T-cell (primary cell): ENCODE measurements at places on chromosomes 2 and 18. TPM values are rescaled to one million over a fixed set of nuclear protein-coding genes. Genes with fewer than 3 reads are reported as not detected.

The TANC1 gene
- total RNA-seq = 0.26 TPM

DNA sequence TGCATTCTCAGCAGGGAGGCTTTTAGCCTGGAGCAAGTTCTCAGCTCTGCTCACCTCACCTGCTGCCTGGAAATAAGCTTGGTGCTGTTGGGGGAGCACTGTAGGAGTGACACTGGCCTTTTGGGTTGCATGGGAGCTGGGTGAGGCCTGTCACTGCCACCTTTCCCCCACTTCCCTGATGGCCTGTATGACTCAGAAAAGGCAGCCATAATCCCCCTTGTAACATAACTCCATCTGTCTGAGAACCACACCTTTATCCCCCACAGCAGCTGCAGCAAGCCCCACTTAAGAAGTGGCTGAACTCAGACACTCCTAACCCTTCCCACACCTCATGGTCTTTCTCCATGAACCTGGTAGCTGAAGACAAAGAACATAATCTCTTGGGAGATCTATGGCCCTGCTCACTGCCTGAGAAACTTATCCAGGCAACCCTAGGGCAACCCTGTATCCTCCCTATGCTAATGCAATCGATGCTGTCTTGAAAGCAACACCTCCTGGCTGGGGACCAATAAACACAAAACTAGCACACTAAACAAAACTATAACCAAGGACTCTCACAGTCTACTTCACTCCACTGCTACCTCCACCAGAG, 258.9 kb upstream of the OSR1 start:
- no peak for DNase-seq

- DNase-seq = no peak
These were observed 3.7 kb downstream of the QPCT start for GRCh38 chr2:37348155-37348554.

The HES6 gene
- total RNA-seq = 1.9 TPM

GRCh38 chr2:37125416-37125815, 31.4 kb downstream of the EIF2AK2 start:
- DNase-seq = no peak

DNA sequence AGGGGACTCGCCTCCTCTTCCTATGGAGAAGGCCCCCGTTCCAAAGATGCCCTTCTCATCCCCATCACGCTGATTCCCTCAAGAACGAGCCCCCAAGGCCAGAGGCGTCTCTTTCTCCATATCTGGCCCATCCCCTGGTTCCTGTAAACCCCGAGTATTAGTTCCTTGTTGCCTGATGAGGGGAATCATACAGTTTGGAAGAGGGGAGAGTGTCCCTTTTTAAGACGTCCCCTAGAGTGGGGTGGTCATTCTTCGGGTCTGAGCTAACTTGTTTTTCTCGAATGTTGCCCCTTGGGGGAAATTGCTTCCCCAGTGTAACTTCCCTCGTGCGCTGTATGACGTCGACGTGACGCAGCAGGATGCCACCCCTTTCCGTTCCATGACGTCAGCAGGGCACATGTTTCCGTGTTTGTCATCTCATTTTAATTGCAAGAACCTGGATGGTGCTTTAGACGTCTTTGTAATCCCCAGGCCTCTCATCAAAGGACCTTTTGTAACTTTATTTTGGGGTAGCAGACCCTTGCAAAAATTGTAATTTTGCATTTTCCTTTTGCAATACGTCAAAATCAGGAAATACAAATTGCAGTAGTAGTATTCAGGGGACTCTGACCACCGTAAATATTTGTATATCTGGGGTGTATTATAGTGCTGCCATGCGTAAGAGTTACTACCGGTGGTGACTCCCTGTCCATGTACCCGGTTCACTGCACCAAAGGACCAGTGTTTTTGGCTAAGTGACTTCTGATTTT, 569 bp downstream of the BABAM2 start:
- peak; percentile 95 for DNase-seq

GRCh38 chr2:37324786-37325624, at the start of gene PRKD3:
TSS of gene PRKD3 (minus strand) at chr2:37324833. CDS start at chr2:37316524, 8,309 bp downstream.
- no peak for DNase-seq

The LIPT1 gene
- total RNA-seq = 17.6 TPM

- DNase-seq = no peak
These were observed 90.1 kb downstream of the LBH start for GRCh38 chr2:30321466-30321865.

- DNase-seq = no peak
These were observed 18.5 kb downstream of the TRAK2 start for GRCh38 chr2:201432621-201433393.

The CRYGD gene
- not detected for total RNA-seq

DNA sequence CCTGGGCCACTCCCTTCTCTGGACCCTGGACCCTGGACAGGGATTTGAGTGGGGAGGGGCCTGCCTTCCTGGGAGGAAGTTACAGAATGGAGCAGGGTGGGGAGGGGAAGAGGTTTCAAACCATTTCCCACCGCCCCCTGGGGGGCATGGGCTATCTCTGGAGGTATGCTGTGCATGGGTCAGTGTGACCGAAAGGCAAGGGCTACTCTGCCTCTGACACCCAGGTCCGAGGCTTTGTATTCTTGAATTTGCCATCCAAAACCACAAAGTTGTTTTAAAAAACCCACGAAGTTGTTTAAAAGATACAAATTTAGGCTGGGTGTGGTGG, 46.9 kb downstream of the GORASP2 start:
- no peak for DNase-seq

DNA sequence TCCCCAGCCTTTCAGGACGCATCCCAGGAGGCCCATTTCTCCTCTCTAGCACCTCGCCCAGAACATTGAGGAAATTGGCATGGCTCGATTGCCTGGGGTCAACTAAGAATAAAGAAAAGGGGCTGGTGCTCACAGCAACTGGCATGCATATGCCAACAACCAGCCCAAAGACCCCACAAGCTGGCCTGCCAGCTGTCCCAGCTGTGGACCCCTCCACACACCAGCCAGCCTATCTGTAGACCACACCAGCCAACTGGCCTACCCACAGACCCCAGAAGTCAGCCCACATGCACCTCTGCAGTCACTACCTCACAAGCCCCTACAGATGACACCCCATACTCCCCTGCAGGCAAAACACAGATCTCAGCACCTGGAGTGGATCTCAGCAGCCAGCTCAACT, 123.8 kb upstream of the ID2 start:
- DNase-seq = no peak

The SERPINB13 gene
- not detected for total RNA-seq

The CYRIA gene
- 3.5 TPM for total RNA-seq

The FHOD3 gene
- not detected for total RNA-seq

DNA sequence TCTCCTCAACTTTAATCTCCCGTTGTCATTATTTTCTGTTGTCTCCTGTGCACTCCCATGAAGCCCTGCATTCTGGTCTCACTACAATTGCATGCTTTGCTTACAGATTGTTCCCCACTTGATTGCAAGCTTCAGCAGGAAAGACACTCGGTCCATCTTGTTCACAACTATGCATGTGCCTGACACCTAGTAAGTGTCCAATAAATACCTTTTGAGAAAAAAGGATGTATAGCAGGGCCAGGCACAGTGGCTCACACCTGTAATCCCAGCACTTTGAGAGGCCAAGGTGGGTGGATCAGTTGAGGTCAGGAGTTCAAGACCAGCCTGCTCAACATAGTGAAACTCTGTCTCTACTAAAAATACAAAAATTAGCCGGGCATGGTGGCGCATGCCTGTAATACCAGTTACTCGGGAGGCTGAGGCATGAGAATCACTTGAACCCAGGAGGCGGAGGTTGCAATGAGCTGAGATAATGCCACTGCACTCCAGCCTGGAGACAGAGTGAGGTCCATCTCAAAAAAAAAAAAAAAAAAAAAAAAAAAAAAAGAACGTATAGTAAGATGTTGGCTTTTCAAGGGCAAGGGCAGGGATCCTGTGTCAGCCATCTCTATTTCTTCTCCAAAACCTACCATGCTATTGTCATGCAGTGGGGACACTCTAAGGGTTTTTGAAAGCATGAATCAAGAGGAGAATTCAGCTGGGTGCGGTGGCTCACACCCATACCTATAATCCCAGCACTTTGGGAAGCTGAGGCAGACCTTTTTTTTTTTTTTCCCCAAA, 338.3 kb downstream of the MYCN start:
- DNase-seq = no peak

GRCh38 chr2:39845460-39846146, 66.5 kb upstream of the THUMPD2 start:
- DNase-seq = no peak

The GREB1 gene
- total RNA-seq = 1.2 TPM

- DNase-seq = no peak
These were observed 12.4 kb downstream of the PTPRN start for GRCh38 chr2:219296631-219297391.

DNA sequence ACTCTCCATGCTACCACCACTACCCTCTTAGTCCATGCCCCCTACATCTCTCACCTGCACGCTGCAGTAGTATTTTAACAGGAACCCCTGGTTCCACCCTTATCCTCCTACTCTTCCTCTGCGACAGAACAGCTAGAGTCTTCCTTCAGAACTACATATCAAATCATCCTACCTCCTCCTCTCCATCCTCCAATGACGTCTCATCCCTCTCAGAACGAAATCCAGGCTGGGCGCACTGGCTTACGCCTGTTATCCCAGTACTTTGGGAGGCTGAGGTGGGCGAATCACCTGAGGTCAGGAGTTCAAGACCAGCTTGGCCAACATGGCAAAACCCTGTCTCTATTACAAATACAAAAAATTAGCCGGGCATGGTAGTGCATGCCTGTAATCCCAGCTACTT, 10.3 kb upstream of the KIF3C start:
- no peak for DNase-seq

The GBX2 gene
- total RNA-seq = not detected

The C2orf66 gene
- not detected for total RNA-seq

DNA sequence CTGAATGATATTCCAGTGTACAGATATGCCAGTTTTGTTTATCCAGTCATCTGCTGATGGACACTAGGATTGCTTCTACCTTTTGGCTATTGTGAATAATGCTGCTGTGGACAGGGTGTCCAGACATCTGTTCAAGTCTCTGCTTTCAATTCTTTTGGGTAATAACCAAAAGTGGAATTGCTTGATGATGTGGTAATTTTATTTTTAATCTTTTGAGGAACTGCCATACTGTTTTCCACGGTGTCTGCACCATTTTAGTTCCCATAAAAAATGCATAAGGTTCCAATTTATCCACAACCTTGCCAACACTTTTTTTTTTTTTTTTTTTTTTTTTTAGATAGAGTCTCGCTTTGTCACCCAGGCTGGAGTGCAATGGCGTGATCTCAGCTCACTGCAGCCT, 141.9 kb upstream of the REV1 start:
- no peak for DNase-seq

The UPP2 gene
- not detected for total RNA-seq

DNA sequence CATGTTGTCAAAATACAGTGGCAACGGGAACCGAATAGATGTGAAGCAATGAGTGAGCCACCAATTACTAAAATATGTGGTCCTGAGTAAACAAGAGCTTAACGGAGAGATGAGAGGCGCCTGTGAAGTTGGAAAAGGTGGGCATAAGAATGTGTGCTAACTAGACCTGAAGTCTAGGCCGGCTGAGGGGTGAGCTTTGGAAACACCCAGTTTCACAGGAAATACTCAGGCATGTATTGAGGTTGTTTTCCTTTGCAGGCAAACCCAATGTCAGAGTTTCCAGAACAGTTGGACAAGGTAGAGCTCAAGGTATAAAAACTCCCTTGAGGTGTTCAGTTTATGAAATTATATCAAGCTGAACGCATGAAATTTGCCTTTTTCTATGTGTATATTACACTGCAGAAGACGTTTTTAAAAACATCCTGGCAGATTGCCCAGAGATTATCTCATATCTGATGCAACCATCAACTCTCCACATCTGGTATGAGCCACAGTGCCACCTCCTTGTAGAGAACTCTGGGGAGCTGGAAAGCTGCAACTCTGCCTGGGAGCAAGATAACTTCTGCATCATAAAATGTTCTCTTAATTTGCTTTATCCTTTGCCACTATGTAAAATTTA, 3.9 kb upstream of the WDSUB1 start:
- DNase-seq = no peak
